ENCODE measurements at places on chromosomes 5 and 9. TPM values are rescaled to one million over a fixed set of nuclear protein-coding genes. Genes with fewer than 3 reads are reported as not detected.

SQSTM1 gene
- total RNA-seq: 110 TPM

GTF2H2 gene
- total RNA-seq: 41.9 TPM

- H3K27me3 ChIP-seq: no peaks in the 10 kb centered on the region
- no peaks in the 10 kb centered on the region for H3K4me1 ChIP-seq
- DNase-seq: no peak
- H3K27ac ChIP-seq: no peak overlapping the region
- no peaks in the 10 kb centered on the region for H3K36me3 ChIP-seq
Observed at GRCh38 chr9:91127653-91128052, 234.1 kb downstream of the AUH start.

DNA sequence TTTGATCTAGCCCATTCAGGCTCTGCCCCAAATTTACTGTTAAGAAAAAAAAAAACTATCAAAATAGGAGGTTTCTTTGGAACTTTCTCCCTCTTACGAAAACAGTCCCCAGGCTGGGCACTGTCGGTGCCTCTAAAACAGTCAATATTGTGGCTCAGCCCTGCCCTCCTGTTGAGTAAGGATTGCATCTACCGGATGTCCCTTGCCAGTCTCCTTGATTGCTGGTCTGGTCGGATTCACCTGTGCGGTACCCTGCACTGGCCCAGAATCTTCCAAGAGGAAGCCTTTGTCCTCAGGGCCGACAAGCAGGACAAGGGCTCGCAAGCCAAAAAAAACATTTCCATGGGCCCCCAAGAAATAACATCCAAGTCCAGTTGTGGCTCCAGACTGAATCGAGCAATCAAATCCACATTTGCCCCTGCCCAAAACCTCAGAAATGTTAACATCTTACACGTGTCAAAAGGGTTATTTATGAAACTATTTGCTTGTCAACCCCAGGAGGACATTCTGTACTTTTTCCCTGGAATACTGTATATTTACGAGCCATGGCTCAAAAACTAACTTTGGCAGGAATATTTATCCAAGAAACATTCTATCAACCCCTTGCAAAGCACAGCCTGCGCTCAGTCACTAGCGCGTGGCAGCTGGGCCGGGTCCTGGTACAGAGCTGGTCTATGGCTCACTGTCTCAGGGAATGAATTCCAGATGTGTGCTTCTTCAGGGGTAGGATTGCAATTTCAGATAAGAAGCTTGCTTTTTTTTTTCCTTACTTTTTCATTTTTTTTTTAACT lies 129.2 kb upstream of the ADRA1B start:
- no peaks in the 10 kb centered on the region for H3K36me3 ChIP-seq
- no peaks in the 10 kb centered on the region for H3K27me3 ChIP-seq
- peaks cover 2% of the 10 kb centered on the region for H3K4me1 ChIP-seq
- DNase-seq: no peak
- H3K4me3 ChIP-seq: no peak overlapping the region

GRCh38 chr5:115490596-115490995 lies 54.0 kb downstream of the FEM1C start:
- H3K27me3 ChIP-seq: no peaks in the 10 kb centered on the region
- H3K36me3 ChIP-seq: no peaks in the 10 kb centered on the region
- no peak overlapping the region for H3K4me3 ChIP-seq

DNA sequence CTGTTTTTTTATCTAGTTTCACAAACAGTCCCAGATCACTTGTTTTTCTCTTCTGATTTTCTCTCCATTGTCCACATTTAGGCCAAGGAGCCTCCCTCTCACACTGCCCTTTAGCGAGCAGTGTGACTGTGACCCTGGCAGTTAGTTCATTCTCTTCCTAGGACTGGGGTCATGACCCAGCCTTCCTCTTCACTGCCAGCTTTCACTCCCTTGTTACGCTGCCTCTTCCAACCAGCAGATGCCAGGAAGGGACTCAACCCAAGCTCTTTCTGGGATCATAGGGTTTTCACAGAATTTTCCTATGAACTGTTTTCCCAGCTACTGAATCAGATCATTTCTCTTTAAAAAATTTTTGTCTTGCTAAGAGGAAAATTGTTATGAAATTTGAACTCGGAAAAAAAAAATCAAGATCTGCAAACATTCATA lies 70.9 kb downstream of the LMNB1 start:
- no peaks in the 10 kb centered on the region for H3K36me3 ChIP-seq
- H3K27ac ChIP-seq: no peak overlapping the region
- no peak for DNase-seq
- H3K4me1 ChIP-seq: peaks cover 21% of the 10 kb centered on the region
- no peak overlapping the region for H3K4me3 ChIP-seq

GRCh38 chr9:127664678-127665507 lies 41.9 kb upstream of the CFAP157 start:
- no peak overlapping the region for H3K27ac ChIP-seq
- DNase-seq: no peak

Data from H1 (cell line).